ENCODE measurements at places on chromosomes 6 and 20. TPM values are rescaled to one million over a fixed set of nuclear protein-coding genes. Genes with fewer than 3 reads are reported as not detected.

Gene PTCRA
- total RNA-seq = 6.2 TPM

DNA sequence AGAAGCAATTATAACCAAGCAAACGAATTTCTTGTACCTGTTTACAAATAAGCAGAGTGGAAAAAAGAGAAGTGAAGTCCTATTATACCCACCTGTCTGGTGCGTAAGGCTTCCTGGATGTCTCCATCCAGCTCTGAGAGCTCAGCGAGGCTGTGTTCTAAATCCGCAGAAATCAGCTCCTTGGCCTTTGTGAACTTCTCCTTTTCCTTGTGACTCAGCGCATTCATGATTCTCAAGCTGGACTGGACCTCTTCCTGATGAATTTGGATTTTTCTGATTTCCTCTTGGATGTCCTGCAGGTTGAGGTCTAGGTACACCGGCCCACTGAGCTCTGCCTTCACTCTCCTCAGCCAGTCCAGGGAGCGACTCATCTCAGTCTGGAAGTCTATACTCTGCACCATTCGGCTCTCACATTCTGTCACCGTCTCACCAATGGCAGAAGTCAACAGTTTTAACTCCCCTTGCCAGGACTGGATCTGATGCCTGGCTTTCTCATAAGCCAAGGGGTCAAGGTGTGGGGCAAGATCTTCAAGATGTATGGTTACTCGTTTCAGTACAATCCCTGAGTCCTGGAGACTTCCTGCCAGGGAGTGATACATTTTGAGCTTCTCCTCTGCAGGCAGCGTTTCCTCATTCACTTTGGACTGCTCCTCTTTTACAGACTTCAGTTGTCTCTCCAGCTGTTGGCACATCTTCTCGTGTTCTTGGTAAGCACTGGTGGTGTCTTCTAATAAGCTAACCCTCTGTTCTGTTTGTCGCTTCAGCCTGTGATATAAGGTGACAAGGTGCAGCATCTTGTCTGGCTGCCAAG is 307.3 kb downstream of the SYNE1 start:
- no peak for DNase-seq

DNA sequence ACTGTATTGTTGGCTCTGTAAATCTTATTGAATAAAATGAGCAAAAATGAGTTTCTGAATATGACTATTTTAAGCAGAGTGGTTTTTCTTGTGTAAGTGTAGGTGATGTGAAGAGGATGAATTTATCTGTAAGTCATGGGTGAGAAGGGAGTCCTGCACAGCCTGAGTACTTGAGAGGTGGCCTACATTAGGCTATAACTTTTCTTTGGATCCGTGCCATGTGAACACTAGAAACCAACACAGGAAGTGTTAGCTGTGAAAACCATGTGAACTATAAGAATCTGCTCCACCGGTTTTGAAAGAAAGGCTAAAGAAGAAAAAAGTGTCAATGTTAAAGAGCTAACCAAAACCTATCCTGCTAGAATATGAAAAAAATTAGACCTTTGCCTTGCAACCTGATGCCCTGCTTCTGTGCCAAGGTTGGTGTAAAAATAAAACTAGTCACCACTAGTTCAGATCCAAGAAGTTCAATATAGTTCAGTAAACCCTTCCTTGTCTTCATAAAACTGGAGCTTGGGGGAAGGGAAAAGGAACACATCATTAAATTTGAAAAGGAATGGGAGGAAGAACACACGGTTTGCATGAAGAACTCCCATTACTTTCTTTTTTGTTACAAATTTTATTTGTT is 21.3 kb downstream of the PLCB1 start:
- no peak for DNase-seq

GRCh38 chr20:39253051-39253755 is 291.1 kb downstream of the DHX35 start:
- DNase-seq = no peak

Gene CTAGE9
- not detected for total RNA-seq

DNA sequence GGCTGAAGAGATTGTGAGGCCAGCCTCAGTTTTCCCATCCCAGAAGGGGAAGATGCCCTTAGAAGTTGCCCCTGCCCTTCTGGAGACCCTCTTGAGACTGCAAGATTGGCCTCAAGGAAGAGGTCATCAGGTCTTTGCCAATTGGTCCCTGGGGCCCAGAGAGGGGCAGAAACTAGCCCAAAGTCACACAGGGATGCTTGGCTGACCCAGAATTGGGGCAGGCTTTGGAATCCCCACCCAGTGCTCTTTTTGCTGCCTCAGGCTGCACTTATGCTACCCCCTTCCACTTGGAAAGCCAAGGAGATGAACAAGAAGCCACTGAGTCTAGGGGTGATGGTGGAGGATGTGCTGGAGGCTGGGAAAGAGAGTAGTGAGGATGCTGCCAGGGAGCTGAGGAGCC is 24.9 kb upstream of the FKBP1A start:
- DNase-seq = no peak

Gene ECI2
- total RNA-seq = 103 TPM

- no peak for DNase-seq
Measured at GRCh38 chr6:48101290-48101689, 9.7 kb downstream of the PTCHD4 start.

GRCh38 chr6:158219228-158219627 is 51.1 kb downstream of the GTF2H5 start:
- DNase-seq = peak; percentile 93

Gene PAK5
- not detected for total RNA-seq

- DNase-seq = no peak
Measured at GRCh38 chr6:40338306-40338705, 248.9 kb downstream of the LRFN2 start.

- DNase-seq = no peak
Measured at GRCh38 chr6:33213166-33213988, 5.1 kb downstream of the RING1 start.

Gene TMEM170B
- 6.6 TPM for total RNA-seq

Gene PNPLA1
- total RNA-seq = not detected

GRCh38 chr6:20976391-20976918 is 442.2 kb downstream of the CDKAL1 start:
- DNase-seq = peak; percentile 99

Gene ZBTB12
- 2.2 TPM for total RNA-seq

DNA sequence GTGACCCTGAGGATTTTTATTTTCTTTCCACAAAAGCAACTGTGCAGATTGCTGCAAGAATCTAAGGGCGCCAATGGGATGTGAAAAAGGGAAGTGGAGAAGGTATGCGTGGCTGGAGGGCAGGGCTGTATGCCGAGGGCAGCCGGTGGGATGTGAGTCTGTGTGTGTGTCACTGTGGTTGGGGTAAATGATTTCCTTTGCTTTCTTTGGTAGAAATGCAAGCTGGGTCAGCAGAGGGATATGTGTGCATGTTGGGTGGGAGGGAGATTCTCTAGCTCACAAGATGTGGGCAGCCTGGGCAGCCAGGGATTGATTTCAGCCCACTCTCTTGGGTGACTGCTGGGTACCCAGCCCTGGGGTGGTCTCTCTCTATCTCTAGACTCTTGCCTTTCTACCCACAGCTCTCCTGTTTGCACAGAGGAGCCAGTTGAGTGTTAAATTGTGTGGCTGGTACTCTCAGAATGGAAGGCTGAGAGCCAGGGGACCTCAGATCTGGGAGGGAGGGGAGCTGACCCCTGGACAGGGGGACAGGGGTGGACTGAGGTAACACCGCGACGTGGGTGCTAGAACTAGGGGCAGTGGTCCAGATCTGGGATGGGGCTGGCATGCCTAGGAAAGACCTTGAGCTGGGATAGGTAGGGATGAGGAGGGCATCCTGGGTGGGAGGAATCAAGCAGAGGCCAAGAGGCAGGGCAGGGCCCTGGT is 136.8 kb upstream of the RNF24 start:
- no peak for DNase-seq

Gene LY86
- total RNA-seq = not detected

DNA sequence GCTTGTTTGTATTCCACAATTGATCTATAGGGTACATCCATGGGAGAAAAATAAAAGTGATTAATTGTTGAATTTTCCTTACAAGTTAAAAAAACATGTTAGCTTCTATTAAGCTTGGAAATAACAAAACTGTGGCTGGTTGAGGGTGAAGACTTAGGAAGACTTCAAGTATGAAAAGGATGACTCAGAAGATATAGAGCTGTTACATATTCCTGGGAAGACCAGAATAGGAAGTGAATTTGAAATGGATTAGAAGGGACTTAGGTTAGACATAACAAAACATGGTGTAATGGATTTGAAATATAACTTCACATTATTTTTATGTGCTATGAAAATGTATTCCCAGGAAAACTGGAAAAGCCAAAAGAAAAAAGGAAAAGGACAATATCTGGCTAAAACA is 732.2 kb downstream of the HDGFL1 start:
- no peak for DNase-seq

DNA sequence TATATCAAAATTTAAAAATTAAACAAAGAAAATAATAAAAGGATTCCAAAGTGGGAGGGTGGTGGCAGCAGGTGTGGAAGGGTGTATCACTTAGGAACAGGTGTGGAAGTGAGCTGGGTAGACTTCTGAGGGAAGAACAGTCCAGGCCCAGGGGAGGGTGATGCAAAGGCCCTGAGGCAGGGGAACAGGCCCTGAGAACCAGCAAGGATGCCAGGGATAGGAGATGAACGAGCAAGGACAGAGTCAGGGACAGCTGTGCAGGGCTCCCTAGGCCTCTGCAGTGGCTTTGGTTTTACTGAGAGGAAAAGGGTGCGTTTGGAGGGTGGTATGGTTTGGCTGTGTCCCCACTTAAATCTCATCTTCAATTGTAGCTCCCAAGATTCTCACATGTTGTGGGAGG is 9.4 kb upstream of the RAET1E start:
- no peak for DNase-seq

Gene PTK7
- 19.7 TPM for total RNA-seq

Gene BMP6
- 0.05 TPM for total RNA-seq

Gene GPSM3
- total RNA-seq = 5.4 TPM

Gene DEFB118
- not detected for total RNA-seq

- DNase-seq = no peak
Measured at GRCh38 chr20:23970049-23970448, 18.5 kb downstream of the GGTLC1 start.

GRCh38 chr20:5001174-5002076 is at the start of gene SLC23A2:
TSS of gene SLC23A2 (minus strand) at chr20:5001510. CDS start at chr20:4932562, 68,948 bp downstream.
- peak; percentile 50 for DNase-seq

Gene SRSF12
- total RNA-seq = 0.21 TPM

Gene GSTA1
- not detected for total RNA-seq

Data from SK-MEL-5 (cell line).